ENCODE measurements at places on chromosomes 6 and 20.

DNA sequence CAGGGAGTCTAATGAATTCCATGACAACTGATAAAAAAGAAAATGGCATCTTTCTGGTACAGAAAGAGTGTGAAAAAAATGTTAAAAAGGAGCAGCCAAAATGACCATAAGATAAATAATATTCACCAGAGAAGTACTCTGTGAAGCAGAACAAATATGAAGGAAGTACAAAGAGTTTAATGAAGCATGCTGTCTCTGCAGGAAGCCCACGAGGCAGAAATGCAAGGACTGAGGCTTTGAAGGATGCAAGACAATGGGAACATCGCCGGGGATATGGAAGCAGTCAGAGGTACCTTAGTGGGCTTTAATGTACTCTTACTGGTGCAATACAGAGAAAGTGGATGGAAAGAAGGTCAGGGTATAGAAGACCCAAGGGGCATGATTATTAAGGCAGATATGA, 50.7 kb downstream of the NOX3 start:
- DNase-seq: no peak

DNA sequence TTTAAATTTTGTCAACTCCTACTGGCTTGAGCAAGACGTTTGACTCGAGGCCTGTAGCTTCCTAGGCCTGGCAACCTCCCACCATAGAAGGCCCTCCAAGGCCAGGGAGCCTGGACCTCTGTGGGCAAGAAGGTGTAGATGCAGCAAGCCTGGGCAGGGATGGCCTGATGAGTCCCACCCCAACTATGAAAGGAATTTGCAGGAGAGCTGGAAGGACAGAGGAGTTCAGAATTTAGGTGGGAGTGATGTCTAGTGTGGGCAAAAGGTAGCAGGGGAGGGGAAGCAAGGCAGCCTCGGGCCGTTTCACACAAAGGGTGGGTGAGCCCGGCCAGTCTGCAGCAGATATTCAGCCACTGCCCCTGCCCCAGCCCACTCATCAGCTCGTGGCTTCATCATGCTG, 245.2 kb downstream of the CDH26 start:
- DNase-seq: no peak

GRCh38 chr20:51376111-51376510, 166.4 kb downstream of the NFATC2 start:
- no peak for DNase-seq

DNA sequence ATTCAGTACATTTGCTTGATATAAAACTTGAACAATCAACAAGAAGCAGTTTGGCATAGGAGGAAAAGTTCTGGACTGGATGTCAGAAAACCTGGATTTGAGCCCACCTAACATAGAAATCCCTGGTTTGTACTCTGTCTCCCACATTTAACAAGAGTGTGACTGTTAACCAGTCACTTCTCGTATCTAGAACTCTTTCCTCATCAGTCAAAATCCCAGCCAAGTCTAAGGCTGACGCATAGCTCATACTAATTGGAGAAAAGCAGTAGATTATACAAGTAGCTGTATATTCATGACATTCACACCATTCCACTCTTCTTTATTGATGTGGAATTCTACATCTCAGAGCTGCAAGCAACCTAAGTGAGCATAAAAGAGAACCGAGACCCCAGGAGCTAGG, 222.7 kb downstream of the PHACTR1 start:
- no peak for DNase-seq

GRCh38 chr6:83183082-83183828, 9.8 kb downstream of the PGM3 start:
- no peak for DNase-seq

DNA sequence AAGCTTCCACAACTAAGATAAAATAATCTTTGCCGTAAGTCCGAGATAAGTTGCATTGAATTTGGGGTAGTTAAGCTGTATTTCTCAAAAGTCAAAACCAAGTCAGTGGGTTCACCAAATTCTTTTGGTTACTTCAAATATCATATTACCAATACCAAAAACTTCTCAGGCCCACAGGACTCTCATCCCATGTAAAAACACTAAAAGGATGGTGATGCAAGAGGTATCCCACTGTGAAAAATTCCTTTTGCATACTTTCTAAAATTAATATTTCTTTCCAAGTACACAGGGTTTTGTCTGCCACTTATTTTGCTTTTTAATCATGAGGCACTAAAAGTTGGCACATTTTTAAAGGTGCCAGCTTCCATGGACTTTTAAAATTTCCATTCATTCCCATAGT, 151.3 kb downstream of the GJA10 start:
- no peak for DNase-seq

DNA sequence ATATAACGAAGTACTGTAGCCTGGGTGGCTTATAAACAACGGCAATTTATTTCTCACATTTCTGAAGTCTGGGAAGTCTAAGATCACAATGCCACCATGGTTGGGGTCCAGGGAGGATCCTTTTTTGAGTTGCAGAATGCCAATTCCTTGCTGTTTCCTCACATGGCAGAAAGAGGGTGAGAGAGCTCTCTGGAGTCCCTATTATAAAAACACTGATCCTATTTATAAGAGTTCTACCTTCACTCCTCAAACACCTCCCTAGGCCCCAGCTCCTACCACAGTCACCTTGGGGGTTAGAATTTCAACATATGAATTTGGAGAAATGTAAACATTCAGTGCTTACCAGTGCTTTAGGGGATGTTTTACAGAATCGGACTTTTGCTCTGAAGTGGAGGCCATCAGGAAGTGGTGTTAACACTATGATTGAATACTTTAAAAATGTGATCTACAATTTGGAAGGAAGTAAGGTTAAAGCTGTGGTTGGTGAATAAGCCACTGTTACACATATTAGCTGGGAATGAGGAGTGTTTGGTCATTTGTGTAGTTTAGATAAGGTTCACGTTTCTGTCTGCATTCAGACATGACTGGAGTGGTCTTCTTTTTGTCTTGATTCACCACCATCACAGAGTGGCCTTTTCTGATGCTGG, 79.9 kb upstream of the SPTLC3 start:
- no peak for DNase-seq

DNA sequence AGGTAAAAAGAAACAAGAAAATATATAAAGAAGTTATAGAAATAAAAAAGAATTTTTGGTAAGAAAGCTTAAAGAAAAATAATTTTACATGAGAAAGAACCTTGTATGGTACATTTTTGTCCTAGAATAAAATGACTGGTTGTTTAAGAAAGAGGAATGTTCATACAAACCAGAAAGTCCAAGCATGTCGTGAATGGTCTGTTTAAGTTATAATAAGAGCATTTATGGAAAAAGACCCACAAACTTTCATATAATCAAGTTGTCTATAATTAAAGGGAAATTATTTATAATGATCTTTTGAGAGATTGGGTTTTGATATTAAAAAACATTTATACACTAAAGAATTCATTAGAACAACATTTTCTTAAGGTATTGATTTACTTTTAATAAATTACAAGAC, 27.8 kb upstream of the FAM110A start:
- peak; percentile 11 for DNase-seq

GRCh38 chr6:129871221-129871620, 10.1 kb upstream of the TMEM244 start:
- no peak for DNase-seq

DNA sequence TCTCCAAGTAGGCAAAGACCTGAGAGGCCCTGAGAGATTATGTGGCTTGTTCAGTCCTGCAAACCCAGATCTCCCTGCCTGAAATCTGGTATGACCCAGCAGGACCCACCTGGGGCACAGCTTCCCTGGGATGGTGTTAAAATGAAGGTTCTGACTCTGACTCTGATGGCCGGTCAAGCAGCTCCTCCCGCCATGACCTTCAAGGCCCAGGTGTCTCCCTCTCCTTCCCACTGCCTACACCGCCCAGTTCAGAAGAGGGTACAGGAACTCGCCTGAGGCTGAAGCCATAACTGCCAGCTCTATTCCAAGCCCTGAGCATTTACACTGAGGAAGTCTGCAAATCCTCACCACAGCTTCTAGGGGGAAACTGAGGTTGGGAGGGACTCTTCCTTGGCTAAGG, 5.9 kb upstream of the CST7 start:
- no peak for DNase-seq

- DNase-seq: peak; percentile 91
Measured at GRCh38 chr20:57381596-57382503, 9.3 kb upstream of the RBM38 start.

DNA sequence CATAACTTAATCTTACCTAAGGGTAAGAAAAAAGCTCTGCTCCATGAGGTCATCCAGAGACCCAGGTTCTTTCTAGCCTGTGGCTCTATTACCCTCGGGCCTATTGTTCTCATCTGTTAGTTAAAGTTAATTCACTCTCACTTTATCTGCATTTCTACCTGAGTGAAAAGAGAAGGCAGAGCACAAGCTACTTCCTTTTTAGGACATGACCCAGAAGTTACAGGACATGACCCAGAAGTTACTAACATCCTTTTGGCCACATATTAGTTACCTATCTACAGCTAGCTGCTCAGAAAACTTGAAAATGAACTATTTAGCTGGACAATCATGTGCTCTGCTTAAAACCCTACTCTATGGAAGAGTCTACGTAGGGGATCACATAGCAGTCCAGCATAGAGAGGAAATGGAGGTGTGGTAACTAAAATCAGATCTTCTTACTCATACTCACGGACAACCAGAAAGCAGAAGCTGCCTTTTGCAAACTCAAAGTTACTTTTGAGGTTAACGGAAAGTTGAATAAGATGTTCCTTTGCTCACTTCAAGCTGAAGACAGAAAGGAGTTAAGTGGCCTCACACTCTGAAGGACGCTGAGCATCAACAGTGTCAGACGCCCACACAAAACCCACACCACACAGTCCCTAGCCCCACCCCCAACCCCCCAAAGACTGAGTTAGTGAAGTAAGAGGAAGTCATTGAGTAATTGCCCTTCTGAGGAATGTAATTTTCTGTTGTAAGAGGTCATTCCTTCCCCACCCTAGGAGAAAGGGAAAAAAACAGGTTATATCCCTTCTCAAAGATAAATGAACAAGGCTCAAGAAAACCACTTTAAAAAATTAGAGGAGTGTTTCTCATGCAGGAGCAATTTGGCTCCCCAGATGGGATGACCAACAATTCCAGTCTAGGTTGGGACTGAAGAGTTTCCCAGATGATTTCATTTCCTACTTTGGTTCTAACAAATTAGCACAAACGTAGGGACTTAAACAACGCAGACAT, 45.9 kb upstream of the TAB2 start:
- no peak for DNase-seq

DNA sequence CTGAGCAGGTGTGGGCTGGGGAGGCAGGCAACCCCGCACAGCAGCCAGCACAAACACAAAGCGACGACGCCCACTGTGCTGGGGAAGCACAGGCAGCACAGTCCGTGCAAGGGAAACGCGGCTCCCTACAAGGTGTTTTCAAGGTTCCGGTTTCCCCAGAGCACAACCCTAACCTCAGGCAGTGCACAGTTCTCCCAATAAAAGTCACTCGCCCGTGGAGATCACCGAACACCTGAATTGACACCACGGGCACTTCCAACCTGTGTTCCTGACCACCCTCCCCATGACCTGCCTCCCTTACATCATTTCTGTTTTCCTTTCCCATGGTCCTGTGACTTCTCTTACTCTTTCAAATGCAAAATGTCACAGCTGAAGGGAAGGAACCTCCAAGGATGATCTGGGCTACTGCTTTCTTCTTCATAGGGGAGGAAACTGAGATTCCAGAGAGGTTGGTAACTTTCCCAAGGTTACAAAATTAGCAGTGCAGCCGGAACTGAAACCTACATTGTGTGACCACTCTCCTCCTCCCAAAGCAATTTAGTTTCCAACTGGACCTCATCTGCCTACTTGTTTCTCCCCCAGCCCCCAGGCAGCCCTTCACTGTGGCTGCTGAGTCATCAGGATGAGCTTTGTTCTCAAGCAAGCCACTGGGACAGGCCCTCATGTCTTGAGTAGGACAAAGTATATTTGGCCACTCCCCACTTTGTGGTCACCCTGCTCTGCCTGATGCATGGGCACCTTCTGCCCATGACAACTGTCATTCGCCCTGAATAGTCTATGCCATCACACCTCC, 125.3 kb downstream of the ATXN1 start:
- DNase-seq: no peak

- DNase-seq: no peak
Measured at GRCh38 chr20:50371878-50372769, 138.1 kb upstream of the PTPN1 start.

- DNase-seq: no peak
Measured at GRCh38 chr20:64130876-64131275, 23.5 kb upstream of the NPBWR2 start.

DNA sequence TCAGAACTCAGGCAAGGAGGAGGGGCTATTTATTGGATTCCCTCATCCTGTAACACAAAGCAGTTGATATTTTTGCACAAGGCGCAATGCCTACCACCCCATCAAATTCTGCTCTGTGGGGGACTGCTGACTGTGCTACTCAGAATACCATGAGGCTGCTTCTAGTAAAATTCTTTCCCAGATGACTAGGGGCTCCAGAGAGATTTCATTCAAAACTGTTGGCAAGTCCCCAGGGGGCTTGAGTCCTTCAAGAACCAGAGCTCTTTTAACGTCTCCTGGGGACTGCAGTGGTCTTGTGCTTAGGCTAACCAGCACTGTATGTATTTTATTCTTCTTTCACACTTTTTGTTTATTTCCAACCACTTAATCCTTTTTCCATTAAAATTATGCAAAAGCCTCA, 365.9 kb upstream of the AGPAT4 start:
- peak; percentile 22 for DNase-seq

- no peak for DNase-seq
Measured at GRCh38 chr6:79064635-79065034, 13.4 kb downstream of the PHIP start.

DNA sequence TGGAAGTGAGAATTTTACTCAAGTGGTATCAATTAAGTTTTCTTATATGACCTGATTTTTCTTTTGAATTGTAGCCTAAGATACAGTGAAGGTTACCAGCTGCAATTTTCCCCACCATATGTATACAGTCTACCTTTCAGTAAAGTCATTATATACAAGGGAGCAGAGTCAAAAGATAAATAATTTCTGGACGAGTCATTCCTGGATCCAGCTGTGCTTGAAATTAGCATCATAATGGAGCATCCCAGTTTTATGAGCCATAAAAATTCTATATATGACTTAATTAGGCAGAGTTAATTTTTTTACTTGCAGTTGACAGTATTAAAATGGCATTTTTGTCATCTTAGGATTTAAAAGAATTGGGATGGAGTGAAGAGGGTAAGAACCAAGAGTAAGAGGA, 1008.4 kb downstream of the PHF3 start:
- no peak for DNase-seq

DNA sequence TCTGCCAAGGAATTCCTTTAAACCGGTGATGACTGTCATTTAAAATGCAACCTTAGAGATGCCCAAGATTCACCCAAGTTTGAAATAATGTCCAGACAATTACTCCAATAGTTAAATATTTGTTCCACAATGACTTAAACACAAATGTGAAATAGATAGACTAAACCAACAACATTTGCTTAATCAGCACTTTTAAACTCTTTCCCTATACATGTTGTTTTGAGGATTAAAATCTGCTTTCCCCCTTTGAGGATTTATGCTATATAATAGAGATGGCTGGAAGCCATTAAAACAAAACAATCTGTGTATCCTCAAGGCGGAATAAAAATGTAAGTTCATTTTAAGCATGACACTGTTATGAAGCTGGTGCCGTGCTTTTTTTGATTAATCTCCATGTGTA, 297.8 kb upstream of the RSPO3 start:
- no peak for DNase-seq

GRCh38 chr6:37565267-37566110, 65.8 kb upstream of the CCDC167 start:
- DNase-seq: no peak

- DNase-seq: no peak
Measured at GRCh38 chr6:56532766-56533551, 109.7 kb downstream of the DST start.

All from cerebellar cortex (tissue), 1 donor.